Esophagus squamous epithelium (tissue), 5 donors: ENCODE measurements at places on chromosomes 1 and 21.

GRCh38 chr1:72635719-72636118, 353.4 kb upstream of the NEGR1 start:
- DNase-seq = no peak

DNA sequence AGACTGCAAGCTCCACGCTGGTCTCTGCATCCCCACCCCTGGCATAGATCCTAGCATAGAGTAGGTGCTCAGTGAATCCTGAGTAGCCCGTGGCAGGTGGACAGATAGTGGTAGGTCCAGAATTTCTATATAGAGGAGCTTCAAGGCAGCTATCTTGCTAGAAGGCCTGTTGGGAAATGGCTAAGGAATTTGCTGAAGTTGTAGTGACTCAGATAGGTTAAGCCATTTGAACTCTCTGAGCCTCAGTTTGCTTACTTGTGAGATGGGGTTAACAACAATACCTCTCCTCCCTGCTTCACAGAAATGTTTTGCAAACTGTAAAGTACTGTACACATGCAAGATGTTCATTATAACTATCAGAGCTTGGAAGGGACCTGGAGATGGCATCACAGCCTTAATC, 23.4 kb upstream of the EPHB2 start:
- DNase-seq = no peak

DNA sequence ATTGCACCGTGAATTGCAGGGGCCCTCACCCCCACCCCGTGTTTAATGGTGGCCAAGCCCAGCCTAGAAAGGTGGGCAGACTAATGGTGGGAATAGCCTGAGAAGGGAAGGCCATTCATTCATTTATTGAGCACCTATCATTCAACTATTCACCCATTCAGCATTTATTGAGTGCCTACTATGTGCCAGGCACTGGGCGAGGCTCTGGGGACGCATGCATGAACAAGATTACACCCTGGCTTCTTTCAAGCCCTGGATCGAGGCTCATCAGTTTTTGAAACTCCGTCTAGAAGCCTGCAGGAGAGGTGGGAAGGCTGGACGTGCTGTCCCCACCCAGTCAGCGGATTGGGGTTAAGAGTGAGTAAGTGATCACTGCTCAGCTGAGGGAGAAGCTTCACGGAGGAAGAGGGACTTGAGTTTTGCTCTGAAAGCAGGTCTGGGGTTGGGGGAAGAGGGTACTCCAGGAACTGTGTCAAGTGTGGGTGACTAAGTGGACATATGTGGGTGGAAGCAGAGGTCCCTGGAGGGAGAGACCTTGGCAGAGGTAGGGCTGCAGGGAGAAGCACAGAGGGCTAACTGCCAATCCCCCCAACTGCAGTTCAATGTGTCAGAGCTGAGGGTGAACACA, 35.6 kb downstream of the MEF2D start:
- DNase-seq = no peak

DNA sequence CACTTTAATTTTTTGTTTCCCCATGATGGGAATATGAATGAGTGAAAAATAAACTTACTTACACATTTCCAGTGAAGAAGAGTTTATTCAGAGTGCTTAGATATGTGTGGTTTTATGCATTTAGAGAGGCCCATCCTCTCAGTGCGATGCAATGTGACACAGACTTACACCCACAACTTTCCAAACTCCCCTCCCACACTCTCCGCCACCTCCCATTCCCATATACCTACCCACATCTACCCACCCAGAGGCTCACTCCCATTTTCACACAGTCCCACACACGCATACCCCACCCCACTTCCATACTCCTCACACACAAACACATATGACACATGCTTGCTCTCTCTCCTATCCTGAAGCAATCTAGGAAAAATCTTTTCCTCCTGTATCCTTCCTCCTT, 21.9 kb upstream of the KANK4 start:
- DNase-seq = no peak

DNA sequence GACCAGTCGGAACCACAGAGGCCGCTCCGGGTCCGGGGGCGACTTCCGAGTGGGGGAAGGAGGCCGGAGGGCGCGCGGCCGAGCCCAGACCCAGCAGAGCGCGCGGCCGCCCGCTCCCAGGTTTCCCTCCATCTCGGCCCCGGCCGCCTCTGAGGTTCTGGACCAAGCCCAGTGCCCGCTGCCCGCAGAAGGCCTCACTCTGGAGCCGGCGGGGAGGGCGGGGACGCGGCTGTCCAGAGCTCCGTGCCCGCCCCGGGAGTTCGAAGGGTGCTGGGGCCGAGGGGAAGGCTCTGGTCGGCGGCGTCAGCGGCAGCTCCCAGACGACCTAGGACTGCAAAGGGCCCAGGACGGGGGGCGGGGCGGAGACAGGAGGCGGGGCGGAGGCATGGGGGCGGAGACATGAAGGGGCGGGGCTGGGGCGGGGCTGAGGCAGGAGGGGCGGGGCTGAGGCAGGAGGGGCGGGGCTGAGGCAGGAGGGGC, 48.0 kb upstream of the SLC19A1 start:
- no peak for DNase-seq

GRCh38 chr1:100811808-100812207, 82.8 kb downstream of the EXTL2 start:
- DNase-seq = no peak

- DNase-seq = no peak
Measured at GRCh38 chr21:34941162-34941561, 107.9 kb downstream of the RUNX1 start.

- no peak for DNase-seq
Measured at GRCh38 chr1:207009182-207009850, 23.2 kb downstream of the C1orf116 start.

- DNase-seq = no peak
Measured at GRCh38 chr21:45445369-45445768, 40.4 kb downstream of the COL18A1 start.

DNA sequence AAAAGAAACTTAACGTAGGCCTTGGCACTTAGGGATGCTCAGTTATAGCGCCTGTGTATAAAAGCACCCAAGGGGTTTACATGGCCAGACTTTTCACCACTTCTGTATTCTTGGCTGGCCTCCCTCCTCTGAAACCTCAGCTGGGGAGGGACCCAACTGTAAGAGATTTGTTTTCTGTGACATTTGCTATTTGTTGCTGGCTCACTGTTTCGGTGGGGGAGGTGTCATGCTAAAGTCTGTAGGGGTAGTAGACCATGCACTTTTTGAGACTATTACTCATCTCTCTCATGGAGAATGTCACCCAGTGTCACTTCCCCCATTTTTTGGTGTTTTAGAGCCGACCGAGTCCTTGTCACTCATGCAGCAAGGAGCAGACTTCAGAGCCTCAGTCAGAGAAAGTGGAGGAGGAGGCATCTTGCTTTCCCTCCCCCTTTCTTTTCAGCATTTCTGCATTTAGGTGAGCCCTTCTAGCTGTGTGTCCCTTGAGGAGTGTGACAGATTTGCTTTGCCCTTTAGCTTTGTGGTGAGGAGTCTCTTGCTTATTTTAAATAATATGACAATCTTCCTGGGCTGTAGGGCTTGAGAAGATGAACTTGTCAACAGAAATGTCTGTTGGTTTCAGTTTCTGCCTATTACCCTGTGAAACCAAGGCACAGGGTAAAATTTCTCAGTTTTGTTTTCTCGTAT, 160.1 kb downstream of the FASLG start:
- DNase-seq = peak; percentile 10

DNA sequence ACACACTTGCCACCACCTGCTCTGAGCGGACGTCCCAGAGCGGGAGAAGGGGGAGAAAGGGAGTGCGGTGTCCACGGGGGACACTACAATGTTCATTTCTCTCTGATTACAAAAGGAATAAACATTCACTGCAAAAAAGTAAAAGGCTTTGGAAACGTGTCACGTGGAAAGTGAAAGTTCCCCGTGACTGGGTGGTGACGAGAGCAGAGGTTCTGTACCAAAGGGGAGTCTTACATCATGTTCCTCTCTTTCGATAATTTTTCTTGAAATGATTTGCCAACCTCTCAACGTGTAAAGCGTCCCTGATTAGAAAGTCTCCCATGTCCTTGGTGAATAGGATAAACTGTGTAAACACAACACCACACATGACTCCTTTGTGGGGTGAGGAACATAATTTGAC, 22.0 kb upstream of the PRDM15 start:
- DNase-seq = no peak

DNA sequence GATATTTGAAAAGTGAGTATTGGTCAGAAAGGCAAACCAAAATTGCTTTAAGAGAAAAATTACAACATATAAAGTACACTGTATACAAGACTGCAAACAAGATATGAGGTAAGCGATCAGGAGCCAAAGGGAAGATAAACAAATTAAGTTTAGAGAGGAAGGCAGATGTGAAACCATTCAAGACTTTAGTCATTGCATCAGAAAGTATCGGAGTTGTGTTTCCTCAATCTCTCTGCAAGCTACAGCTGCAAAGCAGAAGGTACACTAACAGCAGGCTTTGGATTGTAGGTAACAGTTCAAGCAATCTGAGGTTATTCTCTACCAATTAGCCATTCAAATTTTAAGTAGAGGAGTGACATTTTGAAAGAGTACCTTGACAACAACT, 21.3 kb upstream of the TLCD4 start:
- DNase-seq = no peak

DNA sequence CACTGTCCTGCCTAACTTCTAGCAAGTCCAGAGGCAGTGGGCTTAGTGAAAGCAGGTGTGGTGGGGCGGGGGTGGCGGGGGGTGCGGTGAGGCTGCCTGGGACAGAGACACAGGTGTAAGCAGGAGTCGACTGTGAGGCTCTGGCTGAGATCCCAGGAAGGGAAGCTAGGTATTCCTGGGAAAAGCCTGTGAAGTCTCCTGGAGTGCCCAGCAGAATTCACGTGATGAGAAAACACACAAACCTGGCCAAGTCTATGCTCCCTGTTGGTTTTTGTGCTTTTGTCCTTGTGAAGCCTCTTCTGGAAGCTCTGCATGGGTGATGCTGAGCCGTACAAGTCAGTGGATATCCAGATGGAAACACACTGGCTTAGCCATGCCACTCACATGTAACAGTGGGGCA, 5.3 kb downstream of the GALNT2 start:
- no peak for DNase-seq

DNA sequence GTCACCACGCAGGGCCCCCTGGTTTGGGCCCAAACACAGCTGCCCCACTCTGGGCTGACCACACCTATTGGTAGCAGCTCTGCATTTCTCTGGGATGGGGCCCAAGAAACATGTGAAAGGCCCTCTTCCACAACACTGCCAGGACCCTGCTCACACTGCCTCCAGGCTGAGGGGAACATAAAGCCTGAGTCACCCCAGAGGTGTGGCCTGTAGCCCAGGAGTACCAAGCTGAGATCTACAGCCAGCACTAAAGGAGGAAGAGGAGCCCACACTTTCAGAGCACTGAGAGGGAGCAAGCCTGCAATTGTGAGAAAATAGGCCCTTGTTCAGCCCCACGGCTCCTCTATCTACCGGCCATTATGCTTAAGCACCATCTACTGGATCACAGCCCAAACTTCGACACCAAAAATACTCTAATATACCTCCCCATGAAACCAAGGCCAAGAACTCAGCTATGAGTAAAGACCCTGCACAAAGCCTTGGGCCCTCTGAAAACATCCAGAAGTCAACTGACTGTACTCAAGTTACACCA, 14.4 kb upstream of the OR2T10 start:
- no peak for DNase-seq

- no peak for DNase-seq
Measured at GRCh38 chr1:99768524-99769245, 2.2 kb upstream of the FRRS1 start.

GRCh38 chr1:230189824-230190223, 122.8 kb downstream of the GALNT2 start:
- DNase-seq = no peak

- no peak for DNase-seq
Measured at GRCh38 chr1:85180869-85181268, 19.9 kb downstream of the SYDE2 start.

DNA sequence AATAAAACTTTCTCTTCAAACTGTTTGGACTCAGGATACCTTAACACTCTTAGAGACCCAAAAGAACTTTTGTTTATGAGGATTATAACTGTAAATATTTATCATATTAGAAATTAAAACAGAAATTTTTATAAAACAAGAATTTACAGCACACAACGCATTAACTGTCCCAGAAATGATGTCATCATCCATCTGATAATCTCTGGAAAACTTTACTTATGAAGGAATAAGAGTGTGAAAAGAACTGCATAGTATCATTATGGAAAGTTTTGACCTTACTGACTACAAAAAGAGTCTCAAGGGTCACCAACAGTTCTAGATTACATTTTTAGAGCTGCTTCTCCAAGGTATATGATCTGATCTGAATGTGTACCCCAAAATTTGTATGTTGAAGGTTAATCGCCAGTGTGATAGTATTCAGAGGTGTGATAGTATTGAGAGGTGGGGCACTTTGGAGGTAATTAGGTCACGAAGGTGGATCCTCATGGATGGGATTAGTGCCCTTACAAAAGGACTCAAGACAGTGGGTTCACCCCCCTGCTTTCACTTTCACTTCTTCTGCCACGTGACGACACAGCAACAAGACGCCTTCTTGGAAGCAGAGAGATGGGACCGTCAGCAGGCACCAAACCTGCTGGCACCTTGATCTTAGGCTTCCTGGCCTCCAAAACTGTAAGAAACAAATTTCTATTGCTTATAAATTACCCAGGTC, 95.7 kb upstream of the NR5A2 start:
- DNase-seq = no peak

DNA sequence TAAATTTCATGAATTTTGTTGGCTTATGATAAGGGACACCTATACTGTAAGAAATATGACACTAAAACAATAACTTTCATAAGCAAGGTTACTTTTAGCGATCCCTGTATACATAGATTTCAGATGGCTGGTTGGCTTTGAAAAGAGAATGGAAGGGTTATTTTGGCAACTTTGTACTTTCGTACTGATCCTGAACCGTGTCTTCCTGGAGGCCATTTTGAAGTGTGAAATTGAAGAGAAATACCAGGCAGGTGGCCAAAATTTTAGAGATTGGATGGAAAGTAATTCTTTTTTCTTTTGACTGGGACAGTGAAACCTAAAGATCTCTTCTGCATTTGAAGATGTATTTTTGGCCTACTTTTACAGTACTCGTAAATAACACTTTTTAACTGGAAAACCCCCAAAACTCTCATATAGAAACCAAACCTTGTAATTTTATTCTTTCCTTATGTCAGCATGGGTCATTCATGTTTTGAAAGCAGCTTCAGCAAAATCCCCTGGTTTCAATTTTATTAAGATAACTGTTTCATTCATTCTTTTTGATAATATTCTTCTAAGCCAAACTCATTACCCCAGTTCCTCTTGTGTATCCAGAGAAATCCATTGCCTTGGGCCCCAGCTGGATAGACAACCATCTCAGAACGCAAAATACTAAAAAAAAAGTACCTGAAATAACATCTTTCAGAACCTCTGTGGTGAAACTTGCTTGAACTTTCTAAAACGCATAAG, 38.4 kb upstream of the ZNF281 start:
- no peak for DNase-seq

- DNase-seq = no peak
Measured at GRCh38 chr1:229388897-229389580, 44.9 kb downstream of the ACTA1 start.

DNA sequence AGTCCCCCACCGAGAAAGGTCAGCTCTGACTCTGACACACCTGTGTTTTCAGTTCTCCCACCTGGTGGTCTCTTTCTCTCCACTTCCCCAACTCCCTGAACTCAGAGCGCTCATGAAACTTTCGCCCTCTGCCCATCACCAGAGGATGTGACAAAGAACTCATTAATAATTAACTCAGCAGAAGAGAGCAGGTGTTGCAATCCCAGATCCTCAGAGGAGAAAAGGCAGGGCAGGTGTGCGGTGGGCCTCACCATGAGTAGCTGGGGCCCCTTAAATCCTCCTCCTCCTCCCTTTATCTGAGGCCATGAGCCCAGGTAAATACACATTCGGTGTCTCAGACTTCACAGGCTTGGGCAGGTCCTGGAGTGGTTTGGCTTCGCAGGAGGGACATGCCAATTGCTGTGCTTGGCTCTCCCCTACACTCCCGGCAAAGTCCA, 1.7 kb upstream of the LAMB3 start:
- no peak for DNase-seq

GRCh38 chr1:225845097-225845496, 35.2 kb downstream of the EPHX1 start:
- no peak for DNase-seq
